ENCODE measurements at places on chromosomes 5 and 9. TPM values are rescaled to one million over a fixed set of nuclear protein-coding genes. Genes with fewer than 3 reads are reported as not detected.

CNOT8 gene
- 153 TPM for polyA plus RNA-seq

SH3GL2 gene
- not detected for polyA plus RNA-seq

STOM gene
- polyA plus RNA-seq, result 495 TPM

FNIP1 gene
- polyA plus RNA-seq, result 11.6 TPM

ECM2 gene
- 0.16 TPM for polyA plus RNA-seq

SEC24A gene
- 9.9 TPM for polyA plus RNA-seq

DNA sequence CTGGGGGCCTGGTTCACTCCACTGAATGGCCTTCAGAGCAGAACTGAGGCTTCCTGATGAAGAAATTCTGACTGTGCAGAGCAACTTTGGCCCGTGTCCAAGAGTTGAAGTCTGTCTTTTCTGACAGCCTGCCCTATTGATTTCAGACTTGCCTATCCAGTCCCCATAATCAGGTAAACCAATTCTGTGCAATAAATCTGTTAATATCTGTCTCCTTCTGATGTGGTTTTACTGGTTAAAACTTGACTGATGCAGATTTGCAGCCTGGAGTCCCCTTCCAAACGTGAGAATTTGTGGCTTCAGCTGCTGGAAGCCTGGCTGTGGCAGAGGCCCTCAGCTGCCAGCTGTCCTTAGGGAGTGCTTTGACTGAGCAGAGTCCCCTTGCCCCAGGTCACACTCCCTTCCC, 283.9 kb upstream of the ANKRD55 start:
- no peak for DNase-seq

DNA sequence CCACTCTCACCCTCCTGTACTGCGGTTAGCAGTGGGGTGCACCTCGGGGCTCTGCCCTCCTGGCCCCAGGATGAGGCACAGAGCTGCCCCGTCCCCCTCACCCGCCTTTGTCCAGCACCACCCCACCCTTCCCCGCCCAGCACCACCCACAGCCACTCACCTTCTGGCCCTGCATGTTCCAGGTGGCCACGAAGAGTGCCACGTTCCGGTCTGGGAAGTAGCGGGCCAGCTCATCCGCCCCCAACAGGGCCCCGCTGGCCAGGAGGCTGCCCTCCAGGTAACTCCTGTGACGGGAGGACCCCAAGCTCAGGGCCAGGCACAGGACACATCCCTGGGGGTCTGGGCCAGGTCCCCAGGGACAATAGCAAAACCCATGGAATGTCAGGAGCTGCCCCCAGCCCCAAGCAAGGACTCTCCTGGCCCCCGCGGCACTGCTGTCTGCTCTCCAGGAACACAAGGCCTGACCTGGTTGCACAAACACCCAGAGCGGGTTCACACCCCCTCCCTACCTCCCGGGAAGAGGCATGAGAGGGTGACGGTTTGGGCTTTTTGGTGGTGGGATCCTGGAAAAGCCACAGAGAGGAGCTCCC, 5.0 kb downstream of the INPP5E start:
- no peak for DNase-seq

GRCh38 chr5:145737578-145737977, 97.6 kb downstream of the PRELID2 start:
- DNase-seq, result no peak

- no peak for DNase-seq
Observed at GRCh38 chr9:128845186-128845931, 15.8 kb upstream of the SPOUT1 start.

DNA sequence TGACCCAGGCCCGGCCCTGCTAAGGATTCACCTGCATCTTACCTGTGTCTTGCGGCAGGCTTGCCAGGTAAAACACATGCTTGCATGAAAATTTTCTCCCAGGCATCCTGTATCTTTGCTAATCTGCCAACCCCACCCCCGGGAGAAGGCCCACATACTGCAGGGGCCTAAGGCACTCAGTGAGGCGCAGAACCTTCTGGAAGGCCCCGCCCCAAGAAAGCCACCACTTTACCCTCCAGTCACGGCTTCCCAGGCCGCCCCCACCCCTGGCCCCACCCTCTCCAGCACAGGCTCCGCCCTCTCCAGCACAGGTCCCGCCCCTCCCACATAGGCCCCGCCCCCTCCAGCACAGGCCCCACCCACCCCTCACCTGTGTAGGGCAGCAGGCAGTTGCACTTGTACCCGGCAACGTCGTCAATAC, 29.8 kb upstream of the SEC16A start:
- DNase-seq, result no peak

DNA sequence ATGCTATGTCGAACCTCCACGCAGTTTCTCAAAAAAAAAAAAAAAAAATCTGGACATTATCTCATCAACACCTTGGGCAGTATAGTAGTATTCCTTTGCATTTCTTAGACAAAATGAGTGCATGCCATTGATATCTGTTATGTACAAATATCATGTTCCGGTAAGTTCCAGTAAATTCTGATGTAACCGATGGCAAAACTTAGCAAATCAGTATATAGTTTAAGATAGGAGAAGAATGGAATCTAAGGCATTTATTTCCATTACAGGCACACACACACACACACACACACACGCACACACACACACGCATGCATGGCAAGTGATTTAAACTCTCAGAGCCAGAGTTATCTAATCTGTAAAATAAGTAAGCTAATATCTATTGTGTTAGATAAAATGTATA, 356.5 kb upstream of the TUSC1 start:
- DNase-seq, result no peak

- no peak for DNase-seq
Observed at GRCh38 chr9:94913550-94913949, 187.1 kb downstream of the AOPEP start.

- DNase-seq, result no peak
Observed at GRCh38 chr9:114287001-114287762, 35.7 kb upstream of the ORM1 start.

GRCh38 chr9:99201603-99202002, 20.1 kb downstream of the ALG2 start:
- no peak for DNase-seq

Measured in immature natural killer cell (primary cell).